Umbilical cord (tissue), 2 donors: ENCODE measurements at places on chromosomes 6 and 20.

GRCh38 chr20:8790442-8791074, 278.3 kb upstream of the PLCB4 start:
- DNase-seq = peak; percentile 37

DNA sequence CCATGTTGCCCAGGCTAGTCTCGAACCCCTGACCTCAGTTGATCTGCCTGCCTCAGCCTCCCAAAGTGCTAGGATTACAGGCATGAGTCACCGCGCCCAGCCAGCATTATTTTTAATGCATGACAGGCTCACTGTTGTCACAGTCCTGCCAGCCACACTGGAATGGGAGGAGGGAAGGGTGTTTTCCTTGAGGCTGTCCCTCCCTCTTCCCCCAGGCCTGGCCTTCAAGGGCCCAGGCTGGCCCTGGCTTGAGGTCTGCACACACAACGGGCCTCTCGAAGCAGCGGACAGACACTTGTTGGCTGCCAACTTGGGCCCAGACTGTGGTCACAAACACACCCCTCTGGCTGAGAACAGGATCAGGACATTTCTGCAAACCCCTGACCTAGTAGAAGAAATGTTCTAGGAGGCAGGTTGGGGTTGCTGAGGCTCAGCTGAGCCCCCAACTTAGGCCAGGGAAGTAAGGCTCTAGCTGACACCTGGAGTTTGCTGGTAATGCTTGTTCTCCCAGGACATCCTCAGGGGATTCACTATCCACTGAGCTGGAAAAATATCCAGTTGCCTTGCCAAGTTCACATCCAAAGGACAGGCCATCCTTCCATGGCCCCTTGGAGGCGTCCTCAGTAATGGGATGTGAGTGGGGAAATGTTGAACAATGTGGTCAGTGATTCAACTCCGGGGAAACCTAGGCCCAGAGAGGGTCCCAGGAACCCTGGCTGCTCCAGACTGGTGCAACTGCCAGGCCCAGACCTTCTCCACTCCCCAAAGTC, 9.9 kb downstream of the SNTA1 start:
- DNase-seq = no peak

- DNase-seq = no peak
Observed at GRCh38 chr20:32779500-32780211, 17.5 kb downstream of the DNMT3B start.

DNA sequence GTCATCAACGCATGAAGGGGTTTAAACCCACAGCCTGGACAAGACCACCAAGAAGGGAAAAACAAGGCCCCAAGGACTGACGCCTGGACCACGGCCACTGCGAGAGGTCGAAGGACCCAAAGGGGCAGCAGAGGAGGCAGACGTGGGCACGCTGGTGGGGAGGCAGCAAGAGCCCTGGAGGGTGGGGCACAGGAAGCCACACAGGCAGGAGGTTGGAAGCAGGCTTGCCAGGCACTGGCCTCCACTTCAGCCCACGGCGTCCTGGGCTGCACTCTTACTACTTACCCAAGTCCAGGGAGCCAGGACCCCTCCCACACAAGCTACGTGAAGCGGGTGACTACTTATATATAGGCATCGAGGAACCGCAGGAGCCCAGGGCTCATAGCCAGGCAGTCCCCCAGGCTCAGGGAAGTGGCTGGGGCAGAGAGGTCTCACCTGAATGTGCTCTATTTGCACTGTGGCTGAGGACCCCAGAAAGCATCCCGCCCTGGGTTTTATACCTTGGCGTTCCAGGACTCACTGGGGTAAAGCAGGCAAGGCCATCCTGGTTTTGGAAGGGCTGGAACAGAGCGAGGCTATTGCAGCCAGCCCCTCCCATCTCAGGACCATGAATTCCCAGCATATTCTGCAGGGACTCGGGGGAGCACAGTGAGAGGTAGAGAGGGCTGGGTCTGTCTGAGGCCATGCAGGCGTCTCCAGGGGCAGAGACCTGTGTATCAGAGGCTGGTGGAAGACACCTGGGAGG, 113.8 kb upstream of the AFDN start:
- DNase-seq = no peak

DNA sequence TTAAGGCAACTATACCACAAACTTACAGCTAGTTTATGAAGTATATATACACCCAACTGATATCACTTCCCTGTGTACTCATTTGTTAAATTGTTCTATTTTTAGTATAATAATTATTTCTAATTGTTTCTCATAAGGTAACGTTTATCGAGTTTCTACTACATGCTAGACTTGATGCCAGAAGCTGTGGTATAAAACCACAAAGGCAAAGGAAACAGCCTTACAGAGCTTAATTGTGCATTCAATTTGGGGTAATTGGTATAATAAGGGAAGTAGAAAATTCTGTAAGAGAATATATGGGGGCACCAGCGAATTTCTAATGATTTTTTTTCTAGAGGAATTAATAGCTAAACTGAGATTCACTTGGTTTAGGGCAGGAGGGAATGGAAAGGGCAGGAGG, 183.9 kb downstream of the GRM1 start:
- DNase-seq = no peak

DNA sequence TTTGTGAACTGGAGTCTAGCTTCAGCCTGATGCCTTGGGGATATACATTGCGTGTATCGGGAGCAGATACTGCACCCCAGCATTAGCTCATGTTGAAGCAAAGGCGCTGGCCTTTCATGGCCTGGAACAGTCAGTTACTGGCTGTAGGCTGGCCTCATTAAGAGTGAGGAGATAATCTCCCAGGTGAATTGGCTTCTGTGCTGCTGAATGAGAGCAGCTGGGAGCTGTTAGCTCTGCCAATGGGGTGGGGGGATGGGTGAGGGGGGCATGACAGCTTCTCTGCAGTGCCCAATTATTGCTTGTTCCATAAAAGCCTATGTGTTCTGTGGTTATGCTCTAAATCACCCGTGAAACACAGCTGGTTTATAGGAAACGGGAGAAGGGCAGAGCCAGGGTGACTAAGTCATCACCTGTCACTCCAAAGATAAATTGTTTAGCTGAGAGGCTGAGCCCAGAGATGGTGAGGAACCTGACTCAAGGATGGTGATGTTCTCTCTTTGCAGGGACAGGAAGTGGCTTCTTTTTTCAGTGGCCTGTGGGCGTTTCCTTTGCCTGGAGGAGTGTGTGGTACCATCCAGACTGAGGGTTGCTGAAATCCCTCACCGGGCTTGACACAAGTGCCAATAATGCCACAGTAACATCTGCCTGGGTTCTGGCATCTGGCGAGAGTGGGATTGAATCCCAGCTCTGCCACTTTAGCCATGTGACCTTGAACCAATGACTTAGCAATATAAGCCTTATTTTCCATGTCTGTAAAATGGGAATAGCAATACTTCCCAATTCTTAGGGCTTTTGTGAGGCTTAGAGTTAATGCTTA, 170.8 kb downstream of the BCAS1 start:
- DNase-seq = no peak
